Left ventricle myocardium inferior (tissue), 1 donor: ENCODE measurements at places on chromosomes 7 and 10. TPM values are rescaled to one million over a fixed set of nuclear protein-coding genes. Genes with fewer than 3 reads are reported as not detected.

JCAD gene
- 23.5 TPM for total RNA-seq

CACNA2D1 gene
- total RNA-seq: 64.6 TPM

ACTL6B gene
- total RNA-seq: not detected

SUN3 gene
- total RNA-seq: not detected

PON1 gene
- not detected for total RNA-seq

- DNase-seq: no peak
These were observed 76.2 kb downstream of the CDH23 start for GRCh38 chr10:71472912-71473311.

GRCh38 chr10:122054048-122055025 lies 65.4 kb downstream of the TACC2 start:
- DNase-seq: peak; percentile 58

DNA sequence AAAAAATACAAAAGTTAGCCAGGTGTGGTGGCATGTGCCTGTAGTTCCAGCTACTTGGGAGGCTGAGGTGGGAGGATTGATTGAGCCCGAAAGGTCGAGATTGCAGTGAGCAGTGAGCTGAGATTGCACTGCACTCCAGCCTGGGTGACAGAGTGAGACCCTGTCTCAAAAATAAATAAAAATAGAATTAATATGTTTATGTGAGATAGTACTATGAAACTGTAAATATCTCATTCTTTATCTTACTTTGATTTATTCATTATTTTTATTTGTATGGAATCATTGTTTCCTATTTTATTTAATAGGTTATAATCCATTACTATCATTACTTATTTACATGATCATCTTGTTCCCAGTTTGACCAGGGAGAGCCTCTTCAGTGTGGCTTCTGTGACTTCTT lies 41.0 kb upstream of the STRIP2 start:
- DNase-seq: no peak

- DNase-seq: no peak
These were observed 92.8 kb upstream of the INSIG1 start for GRCh38 chr7:155204744-155205367.
